ENCODE measurements at places on chromosomes 16 and 17. TPM values are rescaled to one million over a fixed set of nuclear protein-coding genes. Genes with fewer than 3 reads are reported as not detected.

DNA sequence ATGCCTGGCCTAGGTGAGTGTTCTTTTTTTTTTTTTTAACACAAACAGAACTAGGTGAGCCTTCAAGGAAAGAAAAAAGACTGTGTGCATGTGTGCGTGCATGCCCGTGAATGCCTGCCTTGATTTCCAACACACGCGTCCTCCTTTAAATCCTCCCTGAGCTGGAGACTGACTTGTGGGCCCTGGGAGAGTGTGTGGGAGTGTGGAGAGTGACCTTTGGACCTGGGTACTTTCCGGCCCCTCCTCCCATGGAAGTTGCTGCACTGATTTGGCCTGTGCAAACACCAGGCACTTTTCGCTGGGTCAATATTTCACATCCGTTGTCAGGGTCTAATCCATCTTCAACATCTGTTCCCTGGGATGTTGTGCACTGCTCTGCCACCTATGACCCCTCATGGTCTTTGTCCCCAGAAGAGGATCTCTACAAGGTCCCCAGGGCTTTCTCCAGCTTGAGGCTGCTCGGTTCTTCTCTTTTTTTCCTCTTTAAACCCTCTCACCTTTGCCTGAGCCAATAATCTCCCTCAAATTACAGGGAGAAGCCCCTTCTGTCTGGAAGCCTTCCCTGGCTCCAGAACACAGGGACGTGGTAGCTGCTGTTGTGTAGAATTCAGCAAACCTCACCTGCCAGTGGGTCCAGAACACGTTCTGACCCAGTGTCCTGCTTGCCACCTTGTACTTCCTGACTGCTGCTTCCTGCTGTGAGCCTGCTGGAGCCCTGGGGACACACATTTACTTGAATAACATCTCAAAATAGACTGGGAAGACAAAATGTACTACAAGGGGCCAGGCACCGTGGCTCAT is 20.8 kb upstream of the ATP5MC1 start:
- no peak overlapping the region for H3K4me3 ChIP-seq
- no peaks in the 10 kb centered on the region for H3K4me1 ChIP-seq
- no peak overlapping the region for H3K27ac ChIP-seq
- no peaks in the 10 kb centered on the region for H3K27me3 ChIP-seq
- no peaks in the 10 kb centered on the region for H3K36me3 ChIP-seq

Gene KCNG4
- total RNA-seq = not detected

DNA sequence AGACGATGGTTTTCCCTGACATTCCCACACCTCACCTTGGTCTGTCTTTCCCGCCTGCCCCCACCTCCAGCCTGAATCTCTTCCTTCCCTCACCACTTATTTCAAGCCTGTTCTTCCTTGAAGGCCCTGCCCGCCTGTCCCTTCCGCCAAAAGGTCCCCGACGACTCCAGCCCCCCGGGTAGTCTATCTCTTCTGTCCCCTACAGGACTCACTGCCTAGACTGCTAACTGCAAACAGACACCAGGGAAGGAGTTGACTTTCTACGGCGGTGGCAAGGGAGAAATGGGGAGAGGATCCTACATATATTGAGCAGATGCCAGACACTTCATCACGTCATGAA is 53.7 kb downstream of the NT5M start:
- H3K4me1 ChIP-seq = no peaks in the 10 kb centered on the region
- H3K4me3 ChIP-seq = no peak overlapping the region
- H3K27me3 ChIP-seq = no peaks in the 10 kb centered on the region
- DNase-seq = no peak
- no peaks in the 10 kb centered on the region for H3K36me3 ChIP-seq
- H3K27ac ChIP-seq = no peak overlapping the region

Gene FOXJ1
- total RNA-seq = 0.20 TPM

Gene ARHGAP44
- not detected for total RNA-seq

Gene SPATA32
- 0.41 TPM for total RNA-seq

DNA sequence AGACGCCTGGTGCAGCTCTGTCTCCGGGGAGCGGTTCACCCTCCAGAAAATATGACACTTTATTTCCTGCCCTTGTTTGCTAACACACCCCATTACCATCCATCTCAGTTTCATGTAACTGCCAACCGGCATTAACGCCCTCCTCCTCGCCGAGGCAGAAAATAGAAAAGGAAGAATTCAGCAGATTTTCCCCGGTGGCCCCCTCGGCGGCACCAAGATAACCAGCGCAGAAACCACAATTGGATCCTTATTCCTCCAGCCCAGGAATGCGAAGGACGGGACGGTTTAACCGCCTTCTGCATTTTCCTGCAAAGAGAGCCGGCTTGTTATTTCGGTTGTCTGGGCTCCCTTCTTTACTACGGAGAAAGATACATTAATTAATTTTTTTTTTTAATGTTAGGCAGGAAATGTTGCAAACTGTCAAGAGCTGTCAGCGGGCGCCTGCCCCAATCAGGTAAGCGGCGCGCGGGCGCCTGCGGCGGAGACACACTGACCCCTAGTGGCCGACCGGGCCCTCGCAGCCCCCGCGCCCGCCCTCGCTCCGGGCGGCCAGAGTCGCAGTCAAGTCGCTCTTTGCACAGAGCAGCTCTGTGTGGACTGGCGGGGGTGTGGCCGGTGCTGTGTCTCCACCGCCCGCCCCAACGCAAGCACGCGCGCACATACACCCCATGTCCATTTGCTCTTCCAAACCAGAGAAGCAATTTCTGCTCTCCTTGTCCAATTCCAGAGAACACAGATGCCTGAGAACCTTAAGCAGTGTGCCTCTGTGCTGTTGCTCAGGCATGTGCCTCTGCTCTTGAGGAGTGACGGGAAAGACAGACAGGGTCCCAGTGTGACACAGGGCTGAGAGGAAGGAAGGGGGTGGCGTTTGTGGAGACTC is 53.6 kb downstream of the C17orf67 start:
- H3K36me3 ChIP-seq = no peaks in the 10 kb centered on the region
- DNase-seq = peak; percentile 80
- peaks cover 16% of the 10 kb centered on the region for H3K4me1 ChIP-seq
- peak overlapping the region; percentile 56 for H3K27ac ChIP-seq
- no peak overlapping the region for H3K4me3 ChIP-seq

DNA sequence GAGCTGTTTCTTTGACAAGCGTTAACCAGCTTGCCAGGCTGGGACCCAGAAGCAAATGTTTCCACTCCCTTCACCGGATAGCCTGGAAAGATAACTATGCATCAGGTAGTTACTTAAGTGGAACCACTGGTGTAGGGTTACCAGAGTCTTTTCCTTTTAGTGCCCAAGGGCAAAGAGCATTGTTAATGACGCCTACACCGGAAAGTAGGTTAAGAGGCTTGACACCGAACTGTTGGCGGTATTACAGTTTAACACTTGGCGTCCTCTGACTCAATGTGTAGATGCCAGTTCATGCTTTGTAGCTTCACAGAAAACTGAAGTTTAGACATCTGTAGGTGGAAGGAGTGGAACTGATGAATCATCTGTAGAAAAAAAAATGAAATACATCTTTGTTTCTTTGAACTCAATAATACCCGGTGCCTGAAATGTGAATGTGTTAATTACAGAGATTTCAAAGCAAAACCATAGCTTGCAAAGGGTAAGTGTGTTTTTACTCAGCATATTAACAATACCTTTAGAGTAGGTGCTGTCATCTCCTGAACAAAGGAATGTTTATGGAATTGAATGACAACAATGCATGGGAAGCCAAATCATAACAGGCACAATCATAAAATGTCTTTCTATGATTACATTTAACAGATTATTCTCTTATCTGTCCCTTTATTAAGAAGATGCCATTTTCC is 426.7 kb upstream of the SALL1 start:
- no peak overlapping the region for H3K4me3 ChIP-seq
- no peaks in the 10 kb centered on the region for H3K4me1 ChIP-seq
- DNase-seq = no peak
- H3K27me3 ChIP-seq = no peaks in the 10 kb centered on the region
- no peak overlapping the region for H3K27ac ChIP-seq

- H3K27me3 ChIP-seq = no peaks in the 10 kb centered on the region
- no peak for DNase-seq
- no peaks in the 10 kb centered on the region for H3K36me3 ChIP-seq
- H3K4me3 ChIP-seq = no peak overlapping the region
Measured at GRCh38 chr16:27745348-27745747, 195.4 kb downstream of the KATNIP start.

All from CD4-positive, alpha-beta memory T cell (primary cell).